ENCODE measurements at places on chromosomes 4 and X. TPM values are rescaled to one million over a fixed set of nuclear protein-coding genes. Genes with fewer than 3 reads are reported as not detected.

DNA sequence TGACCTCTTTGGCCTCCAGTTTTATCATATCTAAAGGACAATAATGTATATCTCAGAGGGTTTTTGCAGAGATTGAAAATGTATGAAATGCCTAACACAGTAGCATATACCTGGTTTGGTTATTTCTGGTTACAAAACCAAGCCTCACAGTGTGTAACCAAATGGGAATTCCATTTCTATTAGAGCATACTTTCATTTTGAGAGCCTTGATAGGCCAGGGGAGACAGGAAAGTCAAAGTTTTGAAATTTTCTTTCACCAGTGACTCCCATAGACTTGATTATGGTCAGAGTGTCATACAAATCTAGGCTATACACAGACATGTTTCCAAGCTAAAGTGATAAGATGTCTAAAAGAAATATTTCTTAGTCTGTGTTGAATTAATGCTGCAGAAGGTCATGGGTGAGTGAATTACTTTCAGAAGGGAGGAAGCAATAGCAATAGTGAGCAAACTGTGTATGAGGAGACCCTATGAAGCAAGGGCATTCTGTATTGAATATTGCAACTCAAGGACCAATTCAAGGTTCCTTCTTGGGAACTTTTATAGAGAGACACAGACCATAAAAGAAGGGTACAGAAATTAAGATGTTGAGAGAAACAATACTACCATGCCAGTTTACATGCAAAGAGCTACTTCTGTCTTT lies 151.1 kb downstream of the PDE5A start:
- H3K36me3 ChIP-seq: peaks cover 38% of the 10 kb centered on the region
- no peaks in the 10 kb centered on the region for H3K27me3 ChIP-seq
- DNase-seq: no peak

- DNase-seq: no peak
- no peaks in the 10 kb centered on the region for H3K27me3 ChIP-seq
- no peaks in the 10 kb centered on the region for H3K4me1 ChIP-seq
- peaks cover 10% of the 10 kb centered on the region for H3K36me3 ChIP-seq
- H3K27ac ChIP-seq: no peak overlapping the region
These were observed 5.7 kb downstream of the KCND1 start for GRCh38 chrX:48965959-48966358.

Gene UPF3B
- 11.0 TPM for total RNA-seq

Gene RHOXF1
- not detected for total RNA-seq

- H3K36me3 ChIP-seq: no peaks in the 10 kb centered on the region
- H3K4me1 ChIP-seq: no peaks in the 10 kb centered on the region
- no peak overlapping the region for H3K27ac ChIP-seq
- H3K4me3 ChIP-seq: no peak overlapping the region
These were observed 22.5 kb upstream of the PRDX4 start for GRCh38 chrX:23644744-23645143.

GRCh38 chrX:104151037-104151436 lies 5.8 kb downstream of the SLC25A53 start:
- H3K4me3 ChIP-seq: no peak overlapping the region
- peaks cover 1% of the 10 kb centered on the region for H3K27me3 ChIP-seq
- no peak for DNase-seq
- peaks cover 1% of the 10 kb centered on the region for H3K36me3 ChIP-seq

Gene PDGFRA
- total RNA-seq: 0.47 TPM

- no peak overlapping the region for H3K27ac ChIP-seq
- no peaks in the 10 kb centered on the region for H3K36me3 ChIP-seq
- H3K27me3 ChIP-seq: peaks cover 2% of the 10 kb centered on the region
- H3K4me1 ChIP-seq: no peaks in the 10 kb centered on the region
- no peak for DNase-seq
These were observed 340.7 kb downstream of the DHX15 start for GRCh38 chr4:24243641-24244040.

Gene ADGRG4
- not detected for total RNA-seq

Gene ARHGAP36
- not detected for total RNA-seq

- no peaks in the 10 kb centered on the region for H3K36me3 ChIP-seq
- H3K27me3 ChIP-seq: no peaks in the 10 kb centered on the region
- H3K27ac ChIP-seq: no peak overlapping the region
- no peak overlapping the region for H3K4me3 ChIP-seq
These were observed 490.2 kb upstream of the LCORL start for GRCh38 chr4:18511727-18512126.

- H3K36me3 ChIP-seq: no peaks in the 10 kb centered on the region
- no peak overlapping the region for H3K4me3 ChIP-seq
- no peak overlapping the region for H3K27ac ChIP-seq
- peaks cover 19% of the 10 kb centered on the region for H3K27me3 ChIP-seq
- no peak for DNase-seq
These were observed 14.4 kb downstream of the ABCG2 start for GRCh38 chr4:88144048-88144447.

GRCh38 chrX:45515262-45516215 lies 314.9 kb upstream of the DIPK2B start:
- H3K4me1 ChIP-seq: peaks cover 25% of the 10 kb centered on the region
- peak overlapping the region; percentile 65 for H3K27ac ChIP-seq
- no peaks in the 10 kb centered on the region for H3K36me3 ChIP-seq
- no peaks in the 10 kb centered on the region for H3K27me3 ChIP-seq

- no peak overlapping the region for H3K4me3 ChIP-seq
- H3K27ac ChIP-seq: no peak overlapping the region
- no peaks in the 10 kb centered on the region for H3K4me1 ChIP-seq
- peaks cover 8% of the 10 kb centered on the region for H3K27me3 ChIP-seq
- no peaks in the 10 kb centered on the region for H3K36me3 ChIP-seq
These were observed 44.9 kb upstream of the FAM47C start for GRCh38 chrX:36963069-36963808.

DNA sequence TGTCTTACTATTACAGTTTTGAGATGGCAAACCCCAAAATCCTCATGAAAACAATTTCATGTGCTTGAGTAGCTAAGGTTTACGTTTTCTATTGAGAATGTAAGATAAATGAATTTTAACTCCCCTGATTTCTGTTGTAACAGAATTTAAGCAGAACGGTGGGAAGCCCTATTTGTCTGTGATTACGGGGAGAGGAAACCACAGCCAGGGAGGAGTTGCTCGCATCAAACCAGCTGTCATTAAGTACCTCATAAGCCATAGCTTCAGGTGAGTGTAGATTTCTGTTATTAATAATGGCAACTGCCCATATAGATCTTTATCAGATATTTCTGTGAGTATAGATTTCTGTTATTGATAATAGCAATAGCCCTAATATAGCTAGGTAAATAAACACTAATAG lies 44.2 kb upstream of the RHOH start:
- H3K27ac ChIP-seq: no peak overlapping the region
- no peak overlapping the region for H3K4me3 ChIP-seq
- no peaks in the 10 kb centered on the region for H3K27me3 ChIP-seq

DNA sequence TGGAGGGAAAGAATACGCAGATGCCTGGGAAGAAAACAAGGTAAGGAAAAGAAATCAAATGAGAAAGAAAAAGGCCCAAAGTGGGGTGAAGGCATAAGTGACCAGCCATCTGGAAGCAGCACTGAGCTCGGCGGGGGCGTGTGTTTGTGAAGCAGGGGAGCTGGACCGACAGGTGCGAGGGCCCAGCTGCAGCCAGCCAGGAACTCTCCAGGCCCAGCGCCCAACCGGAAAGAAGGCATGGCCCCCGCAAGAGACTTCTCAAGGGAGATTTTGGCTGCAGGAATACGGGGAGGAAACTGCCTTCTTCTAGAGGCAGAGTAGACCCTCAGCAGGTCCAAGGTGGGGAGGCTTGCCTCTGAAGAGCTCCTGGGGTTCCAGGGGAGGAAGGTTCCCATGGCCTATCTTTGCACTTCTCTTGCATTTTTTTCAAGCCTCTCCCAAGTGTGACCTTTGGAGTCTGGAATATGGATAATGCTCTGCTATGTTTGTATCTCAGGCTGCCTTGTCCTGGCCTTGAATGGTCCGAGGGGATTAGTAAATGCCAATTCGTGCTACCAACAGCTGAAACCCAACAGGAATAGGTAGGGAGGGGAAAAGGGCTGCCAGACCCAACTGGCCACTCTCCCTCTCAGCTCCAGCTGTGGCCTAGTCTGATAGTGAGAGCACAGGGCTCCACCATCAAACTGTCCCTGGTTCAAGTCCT lies 10.8 kb upstream of the CITED1 start:
- H3K4me1 ChIP-seq: no peaks in the 10 kb centered on the region
- no peaks in the 10 kb centered on the region for H3K36me3 ChIP-seq
- H3K27ac ChIP-seq: no peak overlapping the region
- H3K27me3 ChIP-seq: peaks cover 2% of the 10 kb centered on the region
- no peak for DNase-seq

- no peak overlapping the region for H3K27ac ChIP-seq
- no peak for DNase-seq
- peaks cover 34% of the 10 kb centered on the region for H3K4me1 ChIP-seq
- H3K27me3 ChIP-seq: no peaks in the 10 kb centered on the region
- H3K4me3 ChIP-seq: no peak overlapping the region
These were observed 168.1 kb downstream of the VSIG4 start for GRCh38 chrX:65871671-65872311.

Gene PNMA6E
- total RNA-seq: not detected

- H3K36me3 ChIP-seq: peaks cover 11% of the 10 kb centered on the region
- H3K27ac ChIP-seq: no peak overlapping the region
- DNase-seq: no peak
- peak overlapping the region; percentile 54 for H3K4me3 ChIP-seq
- peaks cover 12% of the 10 kb centered on the region for H3K4me1 ChIP-seq
These were observed 557 bp upstream of the FAM53A start for GRCh38 chr4:1684506-1685234.

DNA sequence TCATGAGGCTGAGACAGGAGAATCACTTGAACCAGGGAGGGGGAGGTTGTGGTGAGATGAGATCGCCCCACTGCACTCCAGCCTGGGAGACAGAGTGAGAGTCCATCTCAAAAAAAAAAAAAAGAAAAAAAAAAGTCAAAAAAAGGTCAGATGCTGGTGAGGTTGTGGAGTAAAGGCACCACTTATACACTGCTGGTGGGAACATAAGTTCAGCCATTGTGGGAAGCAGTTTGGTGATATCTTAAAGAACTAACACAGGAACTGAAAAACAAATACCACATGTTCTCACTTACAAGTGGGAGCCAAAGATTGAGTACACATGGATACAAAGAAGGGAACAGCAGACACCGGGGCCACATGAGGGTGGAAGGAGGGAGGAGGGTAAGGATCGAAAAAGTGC lies 149.0 kb downstream of the PHF8 start:
- H3K27me3 ChIP-seq: peaks cover 7% of the 10 kb centered on the region
- H3K4me3 ChIP-seq: no peak overlapping the region
- H3K27ac ChIP-seq: no peak overlapping the region
- no peaks in the 10 kb centered on the region for H3K4me1 ChIP-seq

Gene PNMA5
- total RNA-seq: not detected

GRCh38 chr4:2604614-2605013 lies 68.2 kb downstream of the FAM193A start:
- peaks cover 15% of the 10 kb centered on the region for H3K4me1 ChIP-seq
- H3K36me3 ChIP-seq: peaks cover 11% of the 10 kb centered on the region
- DNase-seq: no peak
- no peak overlapping the region for H3K27ac ChIP-seq

DNA sequence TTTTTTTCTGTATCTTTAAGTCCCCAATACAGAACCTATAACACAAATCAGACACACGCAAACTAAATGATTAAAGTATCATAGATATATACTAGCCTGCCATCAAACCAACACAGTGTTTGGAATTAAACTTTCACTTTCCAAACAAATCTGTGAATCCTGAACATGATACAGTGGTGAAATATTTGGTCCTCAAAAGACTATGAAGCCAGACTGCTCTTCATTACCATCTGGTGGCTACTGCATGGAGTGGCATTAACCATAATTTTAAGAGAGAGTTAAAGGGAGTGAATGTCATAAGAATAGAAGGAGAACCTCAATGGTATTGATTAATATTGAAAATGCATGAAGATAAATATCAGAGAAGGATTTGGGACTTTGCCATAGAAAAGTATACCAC lies 9.2 kb upstream of the GABRA4 start:
- no peak for DNase-seq
- H3K27ac ChIP-seq: no peak overlapping the region
- no peak overlapping the region for H3K4me3 ChIP-seq

DNA sequence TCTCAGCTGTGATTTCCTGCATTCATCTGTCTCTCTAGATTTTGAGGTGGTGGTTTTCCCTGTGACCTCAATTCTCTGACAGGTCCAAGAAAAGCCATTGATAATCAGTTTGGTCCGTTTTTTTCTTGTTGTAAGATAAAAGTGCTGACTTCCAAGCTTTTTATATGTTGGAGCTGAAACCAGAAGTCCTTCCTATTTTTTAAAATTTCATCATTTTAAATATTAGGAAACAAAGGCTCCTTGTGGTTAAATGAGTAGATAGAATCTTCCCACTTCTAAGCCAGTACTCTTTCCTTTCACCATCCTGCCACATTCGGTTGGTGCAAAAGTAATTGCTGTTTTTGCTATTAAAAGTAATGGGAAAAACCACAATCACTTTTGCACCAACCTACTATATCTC lies 18.3 kb downstream of the RNF175 start:
- no peak overlapping the region for H3K27ac ChIP-seq
- no peaks in the 10 kb centered on the region for H3K36me3 ChIP-seq
- no peak for DNase-seq
- peaks cover 11% of the 10 kb centered on the region for H3K27me3 ChIP-seq
- no peaks in the 10 kb centered on the region for H3K4me1 ChIP-seq
- no peak overlapping the region for H3K4me3 ChIP-seq

DNA sequence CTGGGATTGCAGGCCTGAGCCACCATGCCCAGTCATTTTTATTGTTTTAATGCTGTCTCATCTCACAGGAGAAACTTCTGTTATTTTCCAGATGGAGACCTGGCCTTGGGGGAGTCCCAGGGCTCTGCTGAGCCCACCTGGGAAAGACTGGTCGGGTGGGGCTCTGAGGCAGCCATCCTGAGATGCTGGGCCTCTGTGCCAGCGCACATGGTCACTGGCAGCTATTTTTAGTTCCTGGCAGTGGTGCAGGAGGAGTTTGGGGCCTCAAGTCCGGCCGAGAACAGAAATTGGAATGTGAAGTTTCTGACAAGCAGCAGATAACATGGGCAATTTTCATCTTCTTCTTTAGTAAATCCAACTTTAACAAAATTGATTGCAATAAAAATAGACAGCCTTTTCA lies 44.5 kb downstream of the SORCS2 start:
- no peaks in the 10 kb centered on the region for H3K4me1 ChIP-seq
- H3K27ac ChIP-seq: no peak overlapping the region
- no peak overlapping the region for H3K4me3 ChIP-seq
- H3K36me3 ChIP-seq: no peaks in the 10 kb centered on the region
- DNase-seq: no peak

GRCh38 chrX:149845385-149845784 lies 35.6 kb upstream of the MAGEA8 start:
- peaks cover 7% of the 10 kb centered on the region for H3K27me3 ChIP-seq
- no peaks in the 10 kb centered on the region for H3K4me1 ChIP-seq
- DNase-seq: no peak
- no peak overlapping the region for H3K4me3 ChIP-seq
- no peak overlapping the region for H3K27ac ChIP-seq
- peaks cover 2% of the 10 kb centered on the region for H3K36me3 ChIP-seq

GRCh38 chrX:45619290-45619689 lies 418.6 kb upstream of the DIPK2B start:
- no peak for DNase-seq
- peaks cover 19% of the 10 kb centered on the region for H3K4me1 ChIP-seq
- H3K4me3 ChIP-seq: no peak overlapping the region
- H3K27ac ChIP-seq: no peak overlapping the region
- H3K27me3 ChIP-seq: no peaks in the 10 kb centered on the region
